ENCODE measurements at places on chromosomes 16 and 17.

GRCh38 chr17:5719976-5720375 lies 135.7 kb upstream of the NLRP1 start:
- DNase-seq, result no peak

- no peak for DNase-seq
Measured at GRCh38 chr17:59370593-59371299, 39.3 kb downstream of the YPEL2 start.

- no peak for DNase-seq
Measured at GRCh38 chr17:14057591-14057990, 11.7 kb upstream of the COX10 start.

- no peak for DNase-seq
Measured at GRCh38 chr17:73532421-73532901, 111.8 kb downstream of the SDK2 start.

GRCh38 chr16:3957344-3957980 lies 76.9 kb upstream of the CREBBP start:
- no peak for DNase-seq

DNA sequence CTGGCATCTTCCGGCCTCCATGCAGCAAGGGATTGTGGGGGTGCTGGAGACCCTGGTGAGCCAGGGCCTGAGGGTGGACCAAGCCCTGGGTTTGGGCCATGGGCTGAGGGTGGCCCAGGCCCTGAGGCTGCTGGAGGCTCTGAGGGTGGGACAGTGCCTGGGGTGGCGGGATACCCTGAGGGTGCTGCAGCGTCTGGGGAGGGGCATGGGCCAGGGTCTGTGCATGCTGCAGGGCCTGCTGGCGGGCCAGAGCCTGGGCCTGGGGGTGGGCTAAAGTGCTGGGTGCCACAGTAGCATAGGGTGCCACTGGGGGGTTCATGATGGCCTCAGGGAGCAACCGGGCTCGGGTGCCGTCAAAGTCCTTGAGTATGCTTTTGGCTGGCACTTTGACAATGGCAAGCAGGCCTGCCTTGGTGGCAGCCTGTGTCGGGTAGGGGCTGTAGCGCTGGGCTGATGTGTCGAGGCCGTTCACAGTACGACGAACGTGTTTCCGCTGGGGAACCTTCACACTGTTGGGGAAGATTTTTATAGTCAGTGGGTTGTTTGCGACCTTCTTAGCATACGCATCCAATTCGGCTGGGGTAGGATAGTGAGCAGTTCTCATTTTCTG lies 15.6 kb downstream of the TRAF4 start:
- DNase-seq, result no peak

DNA sequence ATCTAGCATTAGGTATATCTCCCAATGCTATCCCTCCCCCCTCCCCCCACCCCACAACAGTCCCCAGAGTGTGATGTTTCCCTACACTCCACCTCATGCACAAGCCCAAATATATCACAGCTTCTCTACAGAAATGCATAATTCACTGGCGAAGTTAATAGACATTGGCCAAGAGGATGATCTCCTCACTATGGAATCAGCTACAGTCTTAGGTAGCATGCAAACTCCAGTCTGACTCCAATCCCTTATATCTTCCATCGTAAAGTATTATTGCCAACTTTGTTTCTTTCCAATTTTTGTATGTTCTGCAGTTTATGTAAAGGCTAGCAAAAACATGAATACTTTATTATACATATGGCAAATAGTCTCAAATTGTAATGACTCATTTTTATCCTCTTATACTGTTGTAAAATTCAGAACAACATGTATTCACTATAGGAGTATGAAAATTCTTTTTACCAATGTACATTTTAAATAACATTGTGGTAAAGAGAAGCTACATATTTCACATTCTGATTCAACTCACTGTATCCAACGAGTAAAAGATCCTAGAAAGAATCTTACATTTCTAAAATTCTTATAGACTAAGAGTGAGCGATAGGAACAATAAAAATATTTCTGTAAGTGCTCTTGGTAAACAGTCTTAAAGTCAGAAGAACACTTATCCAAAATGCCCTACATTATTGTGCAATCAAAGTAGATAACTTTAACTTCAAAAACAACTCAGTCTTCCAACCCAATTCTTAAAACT lies 871 bp downstream of the ABCA8 start:
- DNase-seq, result no peak

DNA sequence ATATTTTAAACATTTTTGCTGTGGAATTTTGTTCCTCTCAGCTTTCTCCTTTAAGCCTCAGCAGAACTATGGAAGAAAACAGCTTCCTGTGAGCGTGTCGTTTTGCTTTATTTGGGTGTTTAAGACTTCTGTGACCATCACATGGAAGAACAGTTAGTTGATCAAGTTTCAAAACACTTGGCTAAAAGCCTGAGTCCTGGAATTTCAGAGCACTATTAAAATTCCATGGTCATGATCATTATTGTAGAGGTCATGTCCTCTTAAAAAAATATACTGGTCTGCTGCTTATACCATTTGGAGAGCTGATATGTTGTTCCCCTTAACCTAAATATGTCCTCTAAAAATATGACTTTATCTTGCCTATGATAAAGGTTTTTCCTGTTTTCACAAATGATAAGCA lies 12.6 kb upstream of the CDR2 start:
- DNase-seq, result no peak

DNA sequence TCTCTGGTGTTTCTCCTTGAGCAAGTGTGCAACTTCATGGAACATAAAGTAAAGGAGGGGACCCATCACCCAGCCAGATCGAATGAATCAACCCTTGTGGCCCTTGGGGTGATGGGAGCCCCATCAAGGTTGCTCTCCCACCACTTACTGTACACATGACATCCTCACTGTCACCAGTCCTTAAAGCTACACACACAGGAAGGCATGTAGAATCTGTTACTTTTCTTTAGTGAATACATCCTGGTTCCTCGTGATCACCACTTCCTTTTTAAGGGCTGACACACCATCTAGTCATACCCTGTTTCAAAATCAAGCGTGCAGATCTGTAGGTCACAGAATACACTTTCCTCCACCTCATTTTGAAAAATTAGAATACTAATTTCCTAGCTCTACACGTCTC lies 22.6 kb upstream of the MPHOSPH6 start:
- DNase-seq, result no peak

GRCh38 chr17:16442141-16442540 lies 26.8 kb downstream of the TRPV2 start:
- DNase-seq, result no peak

DNA sequence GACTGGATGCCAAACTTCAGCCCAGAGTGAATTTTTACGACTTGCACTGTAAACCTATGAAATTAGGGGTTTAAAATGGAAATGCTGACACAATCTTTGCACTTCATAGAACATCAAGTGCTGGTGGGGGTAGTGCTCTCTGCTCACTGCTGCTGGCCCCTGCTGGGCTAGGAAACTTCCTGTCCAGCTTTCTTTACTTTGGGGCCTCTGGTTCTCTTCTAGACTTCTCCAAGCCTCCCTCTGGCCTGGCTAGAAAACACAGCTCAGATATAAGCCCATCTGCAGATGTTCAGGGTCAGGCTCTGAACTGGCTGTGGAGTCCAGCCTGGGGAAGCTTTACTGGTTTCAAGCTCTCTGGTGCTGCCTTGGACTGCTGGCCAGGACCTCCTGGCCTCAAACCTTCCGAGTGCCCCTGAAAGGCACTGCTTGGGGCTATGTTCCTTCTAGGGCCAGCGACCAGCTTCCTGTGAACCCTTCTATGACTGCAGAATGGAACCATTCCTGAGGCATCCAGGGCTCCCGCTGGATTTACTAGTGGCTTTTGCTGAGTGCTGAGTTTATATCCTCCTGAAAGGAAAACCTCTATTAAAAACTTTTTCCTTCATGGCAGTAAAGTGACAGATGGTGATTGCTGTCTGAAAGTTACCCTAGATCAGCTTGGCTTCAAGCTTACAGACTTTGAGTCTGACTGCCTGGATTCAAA lies 59.4 kb downstream of the TBX4 start:
- no peak for DNase-seq

DNA sequence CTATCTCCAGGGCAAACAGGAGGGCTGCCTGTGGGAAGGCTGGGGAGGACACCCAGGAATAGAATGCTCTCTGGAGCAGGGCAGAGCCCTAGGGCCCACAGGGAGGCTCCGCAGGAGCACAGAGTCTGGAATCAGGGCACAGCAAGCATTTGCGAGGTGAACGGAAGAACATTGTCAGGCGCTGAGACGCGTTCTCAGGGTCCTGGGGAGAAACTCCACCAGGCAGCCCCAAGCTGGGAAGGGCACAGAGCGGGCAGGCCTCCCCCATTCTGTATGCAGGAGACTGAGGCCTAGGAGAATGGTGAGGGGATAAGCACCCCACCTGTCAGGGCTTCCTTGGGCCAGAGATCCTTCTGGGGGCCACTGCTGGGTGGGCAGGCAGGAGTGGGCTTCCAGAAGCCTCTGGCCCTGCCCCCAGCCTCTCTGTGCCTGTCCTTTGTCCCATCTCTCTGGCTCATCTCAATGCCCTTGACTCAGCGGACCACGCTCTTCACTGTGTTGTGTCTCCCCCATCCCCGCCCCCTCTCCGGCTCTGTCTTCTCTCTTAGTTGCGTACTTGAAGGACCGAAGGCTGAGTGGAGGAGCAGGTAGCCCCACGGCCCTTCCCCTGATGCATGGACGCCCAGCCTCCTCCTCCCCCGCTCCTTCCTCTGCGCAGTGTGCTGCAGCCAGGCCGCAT lies 5.1 kb upstream of the SETD6 start:
- DNase-seq, result no peak

GRCh38 chr17:40219594-40220338 lies 662 bp downstream of the WIPF2 start:
- no peak for DNase-seq

DNA sequence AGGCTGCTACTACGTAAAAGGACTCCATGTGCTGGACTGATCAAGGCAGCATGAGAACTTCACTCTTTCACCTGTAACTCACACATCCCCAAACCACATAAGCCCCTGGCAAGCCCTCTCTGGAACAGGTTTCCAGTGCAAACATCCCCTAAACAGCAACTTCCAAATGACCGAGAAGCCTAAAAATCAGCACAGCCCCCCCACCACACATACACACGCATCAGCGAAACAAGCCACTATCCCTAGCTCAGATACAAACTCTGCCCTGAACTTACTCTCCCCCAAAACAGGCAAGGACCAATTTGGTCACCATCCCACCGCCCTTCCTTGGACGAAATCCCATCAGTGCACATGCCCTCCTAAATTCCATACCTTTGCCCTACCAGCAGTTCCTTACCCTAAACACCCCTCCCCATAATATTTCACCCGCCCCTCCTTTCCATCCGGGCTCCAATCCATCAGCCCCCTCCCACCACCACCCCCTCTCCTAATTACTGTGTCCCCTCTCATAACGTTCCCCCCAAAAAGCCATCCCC lies 735 bp downstream of the LSM12 start:
- no peak for DNase-seq

- DNase-seq, result no peak
Measured at GRCh38 chr16:23699100-23699499, 13.9 kb downstream of the ERN2 start.

Measured in stimulated activated CD8-positive, alpha-beta memory T cell treated with anti-CD3 and anti-CD28 coated beads, Interleukin-7, amount 100 ng/mL, for 4 hours (primary cell).